Epithelial cell of proximal tubule (primary cell): ENCODE measurements at places on chromosomes 13 and 19. TPM values are rescaled to one million over a fixed set of nuclear protein-coding genes. Genes with fewer than 3 reads are reported as not detected.

The TMEM150B gene
- total RNA-seq: not detected in 2 replicates

The EFNB2 gene
- total RNA-seq: 25.6 and 56.9 TPM in 2 replicates

The FOXA3 gene
- total RNA-seq: 1.1 and 2.8 TPM in 2 replicates

The KLK10 gene
- 2.8 and 10.1 TPM in 2 replicates for total RNA-seq

DNA sequence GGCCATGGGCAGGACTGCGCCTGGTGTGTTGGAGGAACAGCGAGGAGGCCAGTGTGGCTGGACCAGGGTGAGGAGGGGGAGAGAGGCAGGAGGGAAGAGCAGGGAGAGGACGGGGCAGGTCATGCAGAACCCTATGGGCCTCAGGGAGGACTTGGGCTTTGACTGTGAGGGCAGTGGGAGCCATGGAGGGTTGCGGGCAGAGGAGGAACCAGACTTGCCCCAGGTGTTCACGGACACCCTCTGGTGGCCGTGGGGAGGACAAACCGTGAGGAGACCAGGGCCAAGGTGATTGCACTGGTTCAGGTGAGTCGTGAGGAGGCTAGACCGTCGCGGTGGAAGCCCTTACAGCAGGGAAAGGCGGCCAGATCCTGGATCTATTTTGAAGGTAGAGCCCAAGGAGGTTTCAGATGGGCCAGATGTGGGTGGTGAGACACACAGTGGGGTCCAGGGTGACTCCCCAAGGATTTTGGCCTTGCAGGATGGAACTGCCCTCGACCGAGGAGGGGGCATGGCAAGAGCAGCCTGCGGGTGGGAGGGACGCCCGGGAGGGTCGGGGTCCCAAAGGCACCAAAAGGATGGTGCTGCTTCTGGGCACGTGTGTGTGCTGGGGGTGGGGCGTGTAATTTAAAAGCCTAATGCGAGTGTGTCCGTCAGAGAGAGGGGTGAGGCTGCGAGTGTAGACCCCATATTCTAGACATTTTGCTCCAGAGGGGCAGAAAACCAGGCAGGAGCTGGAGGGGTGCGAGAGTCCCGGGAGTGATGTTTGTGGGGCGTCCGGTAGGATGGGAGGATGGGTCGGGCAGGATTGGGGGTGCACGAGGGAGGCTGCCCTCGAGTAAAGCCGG is 2.7 kb upstream of the REXO1 start:
- no peak for DNase-seq

GRCh38 chr13:76991432-76991795 is 467 bp upstream of the CLN5 start:
- DNase-seq: no peak
